Dermis blood vessel endothelial cell (primary cell): ENCODE measurements at places on chromosomes 11 and 22. TPM values are rescaled to one million over a fixed set of nuclear protein-coding genes. Genes with fewer than 3 reads are reported as not detected.
A peak's percentile ranks its signal among the peaks of the same experiment; 100 is the strongest.

The ZNF195 gene
- total RNA-seq, result 18.8 and 28.1 TPM in 2 replicates

DNA sequence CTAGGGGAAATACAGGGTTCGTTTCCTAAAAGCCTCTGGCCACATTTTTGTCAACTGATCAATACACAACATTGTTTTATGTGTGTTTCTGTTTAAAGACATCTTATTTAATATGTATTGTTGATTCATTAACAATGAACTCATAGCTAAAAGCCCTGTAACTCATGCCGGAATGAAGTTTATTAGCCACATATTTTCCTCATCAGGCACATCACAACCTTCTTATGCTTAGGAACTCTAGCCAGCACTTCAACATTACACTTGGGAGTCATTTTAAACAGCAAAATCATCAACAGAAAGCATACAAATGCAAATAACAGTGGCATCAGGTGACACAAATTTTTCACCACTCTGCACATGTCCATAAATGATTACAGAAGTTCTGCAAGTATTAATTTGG lies 15.1 kb upstream of the BLID start:
- no peak for DNase-seq

DNA sequence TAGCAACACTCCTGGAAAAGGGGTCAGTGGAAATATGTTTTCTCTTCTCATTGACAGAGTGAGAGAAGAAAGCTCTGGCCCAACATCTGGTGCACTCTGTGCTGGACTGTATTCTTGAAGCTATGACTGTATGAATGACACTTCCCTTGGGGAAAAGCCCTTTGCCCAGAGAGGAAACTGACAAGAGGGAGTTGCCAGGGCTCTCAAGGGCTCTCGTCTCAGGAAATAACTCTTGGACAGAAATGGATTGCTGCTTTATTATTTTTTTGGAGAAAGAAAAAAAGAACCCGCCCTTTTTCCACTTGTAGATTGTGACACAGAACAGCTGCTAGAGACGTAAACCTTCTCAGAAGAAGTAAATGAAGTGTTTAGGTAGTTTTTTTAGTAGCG lies 11.4 kb downstream of the ETS1 start:
- DNase-seq, result peak; percentile 92

The SCN3B gene
- total RNA-seq, result 2.5 and 4.9 TPM in 2 replicates

- DNase-seq, result peak; percentile 90
These were observed 122.6 kb downstream of the MICAL2 start for GRCh38 chr11:12232817-12233601.

GRCh38 chr22:30266445-30267381 lies at the start of gene OSM:
Gene OSM (minus strand): TSS chr22:30266851. CDS start chr22:30266799, 52 bp downstream.
- peak; percentile 32 for DNase-seq

The SCT gene
- total RNA-seq, result not detected in 2 replicates

DNA sequence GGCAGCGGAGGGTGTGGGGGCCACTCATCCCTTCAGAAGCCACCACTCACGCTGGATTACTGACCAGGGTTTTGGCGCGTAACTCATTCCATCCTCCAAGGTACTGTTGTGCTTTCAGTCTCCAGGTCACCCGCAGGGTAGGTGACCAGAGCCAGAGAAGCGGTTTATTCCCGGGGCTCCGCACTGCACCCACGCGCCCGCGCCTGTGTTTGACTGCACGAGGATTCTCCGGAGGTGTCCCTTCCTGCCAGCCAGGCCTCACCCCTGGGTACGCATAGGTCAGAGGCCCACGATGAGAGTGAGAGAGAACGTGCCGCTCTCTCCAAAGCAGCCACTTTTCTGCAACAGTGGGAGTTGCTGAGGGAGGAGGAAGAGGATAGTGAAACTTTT lies 55.5 kb downstream of the TRAF6 start:
- DNase-seq, result no peak

The TESMIN gene
- 2.4 and 6.0 TPM in 2 replicates for total RNA-seq

The TIGD3 gene
- total RNA-seq, result 0.17 and 0.23 TPM in 2 replicates
